ENCODE measurements at places on chromosomes 16 and 17.
A peak's percentile ranks its signal among the peaks of the same experiment; 100 is the strongest.

DNA sequence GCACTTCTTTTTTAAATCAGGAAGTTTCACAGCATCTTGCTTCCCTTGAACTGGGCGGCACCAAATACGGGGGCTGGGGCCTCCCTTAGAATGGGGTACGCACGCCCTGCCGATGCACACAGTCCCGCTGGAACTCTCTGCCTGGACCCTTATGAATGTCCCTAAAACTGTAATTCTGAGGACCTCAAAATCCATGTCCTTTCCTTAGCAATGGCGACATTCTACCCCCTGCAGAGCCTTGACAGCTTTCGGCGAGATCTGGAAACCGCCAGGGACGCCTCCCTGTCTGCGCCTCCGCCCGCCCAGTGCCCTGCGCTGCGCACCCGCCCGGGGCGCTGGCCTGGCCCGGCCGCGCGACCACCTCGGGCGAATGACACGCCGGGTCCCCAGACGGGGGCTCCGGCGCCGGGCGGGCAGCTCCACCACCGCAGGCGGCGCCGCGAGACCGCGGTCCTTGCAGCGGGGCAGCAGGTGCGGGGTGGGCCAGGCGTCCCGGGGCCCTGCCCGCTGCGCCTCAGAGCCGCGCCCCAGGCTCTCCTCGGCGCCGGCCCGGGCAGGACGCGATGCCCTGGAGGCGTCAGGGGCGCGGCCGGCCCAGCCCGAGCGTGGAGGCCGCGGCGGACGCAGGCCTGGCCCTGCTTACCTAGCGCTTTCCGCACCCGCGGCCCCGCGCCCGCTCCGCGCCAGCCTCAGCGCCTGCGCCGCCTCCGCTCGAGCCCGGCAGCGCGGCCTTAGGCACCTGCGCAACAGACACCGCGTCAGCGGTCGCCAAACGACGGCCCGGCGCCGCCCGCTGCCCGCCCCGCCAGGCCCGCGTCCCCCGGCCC, 548 bp downstream of the HAGH start:
- DNase-seq = peak; percentile 45

DNA sequence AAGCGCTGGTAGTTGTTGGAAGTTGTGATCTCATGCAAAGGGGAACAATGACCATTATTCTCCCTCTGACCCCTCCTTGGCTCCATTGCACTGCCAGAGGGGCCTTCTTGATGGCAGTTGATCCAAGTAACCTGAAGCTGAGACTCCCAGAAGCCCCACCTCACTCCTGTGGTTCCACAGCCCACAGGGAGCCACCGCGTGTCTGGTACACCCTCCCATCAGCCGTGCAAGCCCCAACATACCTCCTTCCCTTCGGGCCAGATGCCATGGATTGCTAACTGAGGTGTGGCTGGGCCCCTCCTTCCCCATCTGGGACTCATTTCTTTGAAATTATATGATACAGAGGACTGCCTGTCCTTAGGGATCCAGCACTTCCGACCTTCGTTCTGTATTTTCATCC, 17.8 kb downstream of the SAP30BP start:
- DNase-seq = no peak

- DNase-seq = no peak
These were observed 3.4 kb downstream of the TMED6 start for GRCh38 chr16:69348222-69348621.

- no peak for DNase-seq
These were observed 32.6 kb downstream of the NUBP1 start for GRCh38 chr16:10776280-10776679.
